ENCODE measurements at places on chromosomes 7 and 10.

GRCh38 chr10:35470248-35470924, 134.1 kb downstream of the CCNY start:
- DNase-seq: no peak

- no peak for DNase-seq
Measured at GRCh38 chr7:101968720-101969466, 151.5 kb downstream of the CUX1 start.

- no peak for DNase-seq
Measured at GRCh38 chr7:107166736-107167426, 1.9 kb upstream of the HBP1 start.

GRCh38 chr10:71629131-71629530, 90.4 kb downstream of the C10orf105 start:
- DNase-seq: no peak

DNA sequence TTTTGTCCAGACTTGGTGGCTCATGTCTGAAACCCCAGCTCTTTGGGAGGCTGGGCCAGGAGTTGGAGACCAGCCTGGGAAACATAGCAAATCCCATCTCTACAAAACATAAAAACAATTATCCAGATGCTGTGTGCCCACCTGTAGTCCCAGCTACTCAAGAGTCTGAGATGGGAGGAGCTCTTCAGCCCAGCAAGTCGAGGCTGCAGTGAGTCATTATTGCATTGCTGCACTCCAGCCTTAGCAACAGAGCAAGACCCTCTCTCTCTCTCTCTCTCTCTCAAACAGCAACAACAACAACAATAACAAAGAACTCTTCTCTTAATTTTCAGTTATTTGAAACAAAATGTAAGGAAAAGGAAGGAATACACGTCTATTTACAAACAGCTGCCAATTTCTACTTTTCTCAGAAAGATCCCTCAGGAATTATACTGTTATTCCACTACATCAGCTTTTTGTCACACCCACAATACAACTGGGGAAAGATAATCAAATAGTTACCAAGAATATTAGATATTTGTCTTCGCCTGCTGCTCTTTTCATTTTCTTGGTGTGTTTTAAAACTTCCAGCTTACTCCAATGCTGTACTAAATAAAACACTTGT, 5.1 kb upstream of the TSPAN12 start:
- no peak for DNase-seq

GRCh38 chr7:94656925-94657731, 1.2 kb upstream of the SGCE start:
- DNase-seq: peak; percentile 60

DNA sequence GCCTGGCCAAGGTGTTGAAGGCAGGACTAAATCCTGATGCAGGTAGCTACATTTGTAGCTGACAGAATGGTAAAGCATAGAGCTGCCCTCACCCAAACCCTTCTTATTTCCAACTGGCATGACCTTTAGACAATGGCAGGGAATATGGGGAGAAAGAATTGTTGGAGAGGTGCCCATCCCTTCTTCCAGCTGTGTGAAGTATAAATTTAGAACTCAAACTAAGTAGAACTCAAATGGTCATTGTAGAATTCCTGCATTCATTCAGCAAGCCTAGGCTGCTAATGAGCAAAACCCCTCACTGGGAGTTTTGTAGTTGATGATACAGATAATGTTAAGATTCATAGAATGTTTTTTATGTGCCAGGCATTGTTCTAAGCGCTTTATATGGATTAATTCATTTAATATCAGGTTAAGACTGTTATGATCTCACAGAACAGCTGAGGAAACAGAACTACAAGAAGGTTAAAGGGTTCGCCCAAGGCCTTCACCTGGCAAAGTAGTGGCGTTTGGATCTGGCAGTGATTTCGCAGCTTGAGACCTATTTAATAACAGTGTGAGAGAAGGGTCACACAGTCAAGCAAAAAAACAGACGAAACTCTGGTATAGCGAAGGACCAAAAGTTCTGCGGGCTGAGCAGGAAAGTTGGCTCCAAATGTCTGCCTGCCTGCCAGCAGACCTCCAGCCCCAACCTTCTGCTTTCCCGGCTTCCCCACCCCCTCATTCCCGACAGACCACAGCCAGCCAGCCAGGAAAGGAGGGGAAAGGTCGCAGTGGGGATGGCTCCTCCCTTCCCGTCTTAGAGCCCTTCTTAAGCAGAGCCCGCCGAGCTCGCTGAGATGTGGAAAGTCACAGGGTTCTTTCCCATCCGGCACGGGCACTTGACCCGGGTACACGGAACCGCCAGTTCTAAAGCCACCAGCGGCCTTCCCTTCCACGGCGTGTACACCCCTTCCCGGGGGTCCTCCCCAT, 1.6 kb upstream of the HILPDA start:
- peak; percentile 64 for DNase-seq

DNA sequence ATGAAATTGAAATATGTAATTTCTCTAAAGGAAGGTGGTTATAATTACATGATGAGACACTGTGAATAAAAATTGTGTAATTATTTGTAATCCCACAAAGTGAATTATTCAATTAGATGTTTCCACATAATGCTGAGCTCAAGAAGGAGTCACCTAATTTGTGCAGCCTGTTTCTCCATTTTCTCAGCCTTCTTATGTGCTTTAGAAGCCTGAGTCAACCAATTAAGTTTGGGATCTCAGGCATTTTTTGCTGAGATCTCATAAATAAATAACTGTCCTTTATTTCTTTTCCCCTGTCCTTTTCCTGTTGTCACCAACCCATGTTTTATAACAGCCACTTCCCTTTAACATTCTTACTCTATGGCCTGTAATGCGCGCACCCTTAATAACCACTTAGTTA, 506.5 kb upstream of the SEMA3D start:
- DNase-seq: no peak

- DNase-seq: no peak
Measured at GRCh38 chr10:93075369-93076221, 1.9 kb downstream of the CYP26A1 start.

DNA sequence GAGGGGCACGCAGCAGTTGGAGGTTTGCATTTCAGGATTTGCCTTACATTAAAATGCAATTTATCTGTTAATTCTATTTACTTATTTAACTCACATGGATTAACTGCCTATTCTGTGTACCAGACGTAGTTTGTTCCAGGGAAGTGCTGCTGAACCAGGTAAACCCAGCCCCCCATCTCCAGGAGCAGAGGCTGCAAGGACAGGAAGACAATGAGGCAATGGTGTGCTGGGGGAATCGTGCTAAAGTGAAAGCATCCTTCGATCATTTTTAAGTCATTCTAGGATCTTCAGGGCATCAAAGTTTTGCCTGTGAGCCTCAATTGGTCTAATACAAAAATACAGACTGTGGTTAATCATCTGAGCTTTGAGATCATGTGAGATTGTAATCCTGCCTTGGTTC, 166.4 kb downstream of the DNAJB6 start:
- DNase-seq: no peak

DNA sequence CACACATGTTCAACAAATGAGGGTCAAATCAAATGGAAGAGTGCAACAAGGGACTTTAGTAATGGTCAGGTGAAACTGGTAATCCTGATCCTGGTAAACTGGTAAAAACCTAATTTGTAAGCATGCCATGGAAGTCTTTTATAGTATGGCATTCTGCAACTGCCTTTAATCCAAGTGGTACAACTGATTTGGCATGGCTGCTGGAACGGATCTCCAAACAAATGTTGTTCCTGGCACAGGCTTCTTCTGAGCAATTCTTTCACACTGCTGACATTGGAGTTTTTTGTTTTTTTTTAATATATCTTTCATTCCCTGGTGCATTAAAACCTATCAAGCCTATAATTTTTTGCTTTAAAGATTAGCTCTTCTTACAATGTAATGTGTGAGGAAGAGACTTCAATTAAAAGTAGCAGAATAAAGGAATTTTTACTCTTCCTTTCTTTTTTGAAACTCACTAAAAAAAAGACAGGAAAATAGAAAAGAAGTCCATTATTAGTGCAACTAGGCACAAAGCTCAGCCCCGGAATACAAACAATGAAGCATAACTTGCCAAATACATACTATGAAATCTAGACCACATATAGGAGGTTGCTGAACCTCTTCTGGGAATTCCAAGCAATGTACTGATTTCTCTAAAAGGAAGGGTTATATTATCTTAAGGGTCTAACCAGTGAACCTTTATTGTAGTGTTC, 79.3 kb upstream of the OIT3 start:
- DNase-seq: no peak

DNA sequence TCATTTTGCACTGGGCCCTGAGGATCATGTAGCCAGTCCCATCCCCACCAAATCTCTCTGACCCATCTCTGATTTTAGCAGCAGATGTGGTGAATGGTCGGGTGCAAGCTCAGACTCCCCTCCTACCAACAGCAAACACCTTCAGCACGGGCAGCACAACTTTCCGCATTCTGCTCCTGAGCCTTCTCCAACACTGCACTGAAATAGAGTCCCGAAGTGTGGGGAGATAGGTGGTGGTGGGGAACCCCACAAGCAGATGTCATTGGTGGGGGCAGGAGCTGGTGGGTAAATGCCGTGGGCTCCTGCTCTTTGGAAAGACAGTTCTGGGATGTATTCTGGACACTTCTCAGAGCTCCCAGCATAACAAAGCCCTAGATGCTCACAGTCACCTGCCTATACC, 9.6 kb upstream of the CTBP2 start:
- DNase-seq: no peak

- no peak for DNase-seq
Measured at GRCh38 chr10:14306190-14306589, 24.5 kb downstream of the FRMD4A start.

GRCh38 chr7:29270594-29271318, 76.2 kb downstream of the CHN2 start:
- no peak for DNase-seq

DNA sequence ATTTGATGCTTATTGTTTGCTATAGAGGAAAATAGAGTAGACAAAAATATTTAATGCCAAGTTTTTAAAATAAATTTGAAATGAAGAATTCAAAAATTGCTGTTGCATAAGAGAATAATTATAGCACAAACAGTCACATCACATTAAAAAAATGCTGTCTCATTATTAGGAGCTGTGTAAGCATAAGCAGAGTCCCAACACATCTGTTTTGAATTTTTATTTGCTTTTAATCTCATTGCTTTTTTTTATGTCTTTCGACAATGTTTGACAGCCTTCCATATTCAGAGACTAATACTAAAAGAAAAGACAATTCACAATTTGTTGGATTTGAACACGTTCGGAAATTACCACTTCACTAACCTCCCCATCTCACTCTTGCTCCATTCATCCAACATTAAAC, 143.5 kb downstream of the TFPI2 start:
- DNase-seq: no peak

GRCh38 chr7:39950473-39951225, 593 bp downstream of the CDK13 start:
- DNase-seq: peak; percentile 48

- DNase-seq: no peak
Measured at GRCh38 chr10:3424111-3424851, 251.7 kb upstream of the PITRM1 start.

DNA sequence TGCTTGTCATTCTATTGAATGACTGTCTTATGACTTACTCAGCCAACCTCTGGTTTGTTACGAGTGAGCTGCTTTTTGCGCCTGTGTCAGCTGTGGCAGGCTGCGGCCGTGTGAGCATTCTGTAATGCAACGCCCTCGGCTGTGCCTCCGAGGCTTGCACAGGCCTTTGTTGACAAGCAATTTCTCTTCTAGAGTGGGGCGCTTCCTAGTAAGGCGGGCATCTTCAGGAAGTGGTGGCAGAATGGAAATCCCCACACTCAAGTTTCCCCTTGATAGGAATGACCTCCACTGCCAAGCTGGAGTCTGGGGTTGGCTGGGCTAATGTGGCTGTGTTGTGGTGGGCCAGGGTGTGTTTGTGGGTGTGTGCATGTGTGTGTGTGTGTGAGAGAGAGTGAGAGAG, 20.2 kb upstream of the TMEM178B start:
- DNase-seq: no peak

DNA sequence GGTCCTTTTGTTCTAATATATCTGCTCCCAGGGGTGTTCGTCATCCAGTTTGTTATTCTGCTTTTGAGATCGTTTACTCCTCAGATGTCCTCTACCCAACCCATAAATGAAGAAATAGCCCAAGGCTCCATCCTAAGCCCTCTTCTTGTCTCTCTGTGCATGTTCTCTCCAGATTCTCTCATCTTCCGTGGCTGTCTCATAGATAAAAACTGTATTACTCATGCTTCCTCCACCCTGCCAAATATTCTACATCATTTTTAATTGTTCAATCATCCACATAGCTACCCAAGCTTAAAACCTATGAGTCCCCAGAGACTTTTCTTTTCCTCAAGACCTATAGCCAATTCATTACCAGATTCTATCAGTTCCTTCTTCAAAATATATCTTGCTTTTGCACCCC, 44.9 kb downstream of the CAV1 start:
- no peak for DNase-seq

DNA sequence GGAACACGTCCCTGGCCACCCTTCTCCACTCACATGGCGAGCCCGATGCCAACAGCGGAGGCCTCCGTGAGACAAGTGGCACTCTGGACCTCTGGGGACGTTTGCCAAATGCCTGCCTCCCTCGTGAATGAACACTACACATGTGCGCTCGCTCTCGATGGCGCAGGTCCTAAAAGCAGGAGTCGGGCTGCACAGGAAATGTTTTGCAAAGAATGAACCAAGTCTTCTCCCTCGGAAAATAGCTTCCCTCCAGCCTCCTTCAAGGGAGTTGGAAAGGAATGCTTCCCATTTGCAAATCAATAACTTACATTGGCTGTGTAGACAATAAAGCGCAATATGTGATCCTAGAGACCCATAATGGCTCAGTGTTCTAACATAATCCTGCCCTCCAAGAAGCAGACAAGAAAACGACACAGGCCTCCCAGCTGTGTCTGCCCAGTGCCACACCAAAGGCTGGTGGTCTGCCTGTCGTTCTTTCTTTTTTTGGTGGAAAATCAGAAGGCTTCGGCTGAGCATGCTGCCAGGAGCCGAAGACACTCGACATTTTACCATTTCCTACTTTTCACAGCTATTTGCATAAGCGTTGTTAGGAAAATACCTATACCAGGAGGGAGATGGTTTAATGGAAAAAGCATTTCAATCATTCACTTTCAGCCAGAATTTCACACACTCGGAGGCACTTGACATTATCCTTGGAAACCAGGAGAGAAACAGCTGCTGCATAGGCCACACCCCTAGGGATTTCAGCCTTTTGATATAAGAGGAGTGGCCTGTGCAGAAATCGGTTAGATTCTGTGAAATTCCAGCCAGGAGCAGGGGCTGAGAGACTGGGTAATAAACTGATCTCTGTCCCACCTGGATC, 38.4 kb downstream of the ATXN7L1 start:
- DNase-seq: peak; percentile 13

- DNase-seq: no peak
Measured at GRCh38 chr10:61708846-61709245, 46.1 kb downstream of the CABCOCO1 start.

Data from putamen (tissue), 1 donor.